IPS DF 19.7 (cell line): ENCODE measurements at places on chromosomes 2 and 18.

DNA sequence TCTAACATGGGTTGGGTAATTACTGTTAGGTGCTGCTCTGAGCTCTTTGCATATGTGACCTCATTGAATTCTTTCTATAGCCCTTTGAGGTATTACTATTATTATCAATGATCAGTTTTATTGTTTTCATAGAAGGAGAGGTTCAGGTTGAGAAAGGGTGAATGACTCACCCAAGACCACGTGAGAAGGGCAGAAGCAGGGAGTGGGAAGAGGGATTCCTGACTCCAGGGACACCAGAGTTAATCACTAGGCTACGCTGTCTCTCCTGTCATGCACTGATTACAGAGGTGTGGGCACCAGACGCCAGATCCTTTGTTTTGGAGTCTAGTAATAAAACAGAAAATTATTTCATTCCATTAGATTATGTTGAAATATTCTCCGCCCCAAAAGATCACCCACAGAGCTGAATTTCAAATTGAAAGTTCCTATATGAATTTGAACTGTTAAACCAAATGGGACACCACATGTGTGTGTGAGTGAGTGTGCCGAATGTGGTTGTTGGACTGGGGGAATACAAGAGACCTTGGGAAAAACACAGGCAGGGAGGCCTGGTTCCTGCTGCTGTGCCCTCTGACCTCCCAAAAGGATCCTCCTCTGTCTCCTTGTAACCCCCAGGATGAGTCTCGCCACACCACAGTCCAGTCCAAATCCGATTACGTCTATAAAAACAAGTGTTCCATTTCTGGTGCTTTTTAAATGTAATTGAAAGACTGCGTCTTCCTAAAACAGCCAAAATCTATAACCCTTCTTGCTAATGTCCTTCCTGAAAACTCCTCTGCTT lies 215.4 kb downstream of the ZNF521 start:
- no peak for DNase-seq

DNA sequence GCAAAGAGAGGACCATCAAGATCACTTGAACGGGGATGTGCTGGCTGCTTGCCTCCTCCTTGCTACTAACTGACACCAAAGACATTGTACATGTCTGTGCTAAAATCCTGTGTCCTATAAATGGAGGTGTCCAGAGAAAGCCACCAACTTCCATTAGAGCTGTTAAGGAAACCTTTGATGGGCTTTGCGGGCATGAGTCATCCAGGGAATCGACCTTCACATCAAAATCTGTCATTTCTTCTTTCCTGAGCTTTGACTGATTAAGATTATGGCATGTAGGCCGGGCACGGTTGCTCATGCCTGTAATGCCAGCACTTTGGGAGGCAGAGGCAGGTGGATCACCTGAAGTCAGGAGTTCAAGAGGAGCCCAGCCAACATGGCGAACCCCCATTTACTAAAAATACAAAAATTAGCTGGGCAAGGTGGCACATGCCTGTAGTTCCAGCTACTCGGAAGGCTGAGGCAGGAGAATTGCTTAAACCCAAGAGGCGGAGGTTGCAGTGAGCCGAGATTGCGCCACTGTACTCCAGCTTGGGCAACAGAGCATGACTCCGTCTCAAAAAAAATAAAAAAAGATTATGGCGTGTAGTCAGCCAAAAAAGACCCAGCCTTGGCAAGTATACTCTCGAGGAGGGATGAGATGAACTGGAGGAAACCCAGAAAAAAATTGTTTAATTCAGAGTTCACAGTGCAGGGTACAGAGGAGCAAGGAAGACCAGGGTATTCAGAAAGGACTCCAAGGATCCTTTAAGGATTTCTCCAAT lies 115.8 kb downstream of the CABLES1 start:
- no peak for DNase-seq

DNA sequence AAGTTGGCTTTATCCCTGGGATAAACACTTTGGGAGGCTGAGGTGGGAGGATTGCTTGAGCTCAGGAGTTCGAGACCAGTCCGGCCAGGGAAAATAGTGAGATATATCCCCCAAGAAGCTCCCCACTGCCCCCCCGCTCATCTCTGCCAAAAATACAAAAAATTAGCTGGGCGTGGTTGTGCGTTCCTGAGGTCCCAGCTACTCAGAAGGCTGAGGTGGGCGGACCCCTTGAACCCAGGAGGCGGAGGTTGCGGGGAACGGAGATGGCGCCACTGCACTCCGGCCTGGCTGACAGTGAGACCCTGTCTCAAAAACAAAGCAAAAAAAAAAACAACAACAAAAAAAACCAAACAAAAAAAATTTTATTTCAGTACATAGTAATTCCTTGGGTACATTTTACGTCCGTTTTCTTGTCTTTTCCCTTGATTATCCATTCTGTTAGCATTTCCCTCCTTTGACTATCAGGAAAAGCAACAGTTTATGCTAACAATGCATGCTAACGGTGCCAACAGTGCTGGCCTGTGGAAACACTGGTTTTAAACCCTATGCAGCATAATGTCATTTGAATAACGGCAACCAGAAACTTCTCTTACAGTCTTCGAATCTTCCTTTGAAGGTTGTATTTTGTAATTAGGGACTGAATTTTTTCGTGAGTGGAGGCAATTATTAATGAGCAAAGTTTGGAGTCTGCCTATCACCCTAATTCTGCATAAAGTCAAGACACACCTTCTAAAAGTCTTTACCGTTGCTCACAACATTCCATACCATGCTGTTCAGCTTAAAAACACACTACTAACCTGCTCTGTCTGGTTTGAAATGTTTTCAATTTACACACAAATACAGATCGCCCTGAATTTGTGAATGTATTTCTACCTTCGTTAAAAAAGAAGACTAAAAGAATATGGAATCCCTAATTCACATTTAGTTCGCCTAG lies 721 bp upstream of the MIB1 start:
- DNase-seq: no peak

DNA sequence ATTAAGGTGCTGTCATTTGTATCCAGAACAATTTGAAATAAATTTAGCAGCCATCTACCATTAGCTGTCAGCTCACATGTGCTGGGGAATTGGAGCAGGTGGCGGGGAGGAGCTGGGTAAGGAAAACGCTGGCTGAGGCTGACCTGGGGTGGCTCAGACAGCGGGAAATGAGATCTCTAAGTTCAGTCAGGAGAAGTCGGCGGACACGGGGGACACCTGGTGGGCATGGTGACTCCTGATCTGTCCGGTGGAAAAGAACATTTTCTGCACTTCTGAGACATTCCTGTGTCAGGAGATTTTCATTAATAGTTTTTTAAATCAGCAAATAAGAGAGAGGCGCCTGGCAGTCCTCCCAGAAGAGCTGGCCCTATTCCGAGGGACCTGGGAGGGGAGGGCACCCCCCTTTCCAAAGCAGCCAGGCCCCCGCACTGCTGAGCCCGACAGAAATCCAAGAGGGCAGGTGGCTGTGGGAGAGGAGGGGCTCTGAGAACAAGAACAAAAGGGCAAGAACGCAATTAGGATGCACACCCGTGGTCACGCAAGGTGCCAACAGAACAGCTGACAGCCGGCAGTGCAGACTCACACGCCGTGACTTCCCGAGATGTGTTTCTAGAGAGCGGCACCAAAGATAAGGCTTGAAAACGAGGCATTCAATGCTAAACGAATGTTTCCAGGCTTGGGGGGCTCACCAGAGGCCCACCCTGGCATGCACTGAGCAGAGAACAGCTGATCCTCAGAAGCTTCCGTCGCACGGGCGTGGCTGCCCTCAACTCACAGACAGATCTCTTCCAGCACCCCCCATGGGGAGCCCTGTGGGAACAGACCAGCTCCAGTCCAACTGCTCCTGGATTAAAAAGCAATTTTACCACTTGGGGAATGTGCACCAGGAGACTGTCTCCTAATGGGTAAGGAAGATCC lies 26.4 kb downstream of the SLC66A2 start:
- no peak for DNase-seq

GRCh38 chr2:176818076-176818475 lies 394.5 kb upstream of the HNRNPA3 start:
- DNase-seq: no peak

DNA sequence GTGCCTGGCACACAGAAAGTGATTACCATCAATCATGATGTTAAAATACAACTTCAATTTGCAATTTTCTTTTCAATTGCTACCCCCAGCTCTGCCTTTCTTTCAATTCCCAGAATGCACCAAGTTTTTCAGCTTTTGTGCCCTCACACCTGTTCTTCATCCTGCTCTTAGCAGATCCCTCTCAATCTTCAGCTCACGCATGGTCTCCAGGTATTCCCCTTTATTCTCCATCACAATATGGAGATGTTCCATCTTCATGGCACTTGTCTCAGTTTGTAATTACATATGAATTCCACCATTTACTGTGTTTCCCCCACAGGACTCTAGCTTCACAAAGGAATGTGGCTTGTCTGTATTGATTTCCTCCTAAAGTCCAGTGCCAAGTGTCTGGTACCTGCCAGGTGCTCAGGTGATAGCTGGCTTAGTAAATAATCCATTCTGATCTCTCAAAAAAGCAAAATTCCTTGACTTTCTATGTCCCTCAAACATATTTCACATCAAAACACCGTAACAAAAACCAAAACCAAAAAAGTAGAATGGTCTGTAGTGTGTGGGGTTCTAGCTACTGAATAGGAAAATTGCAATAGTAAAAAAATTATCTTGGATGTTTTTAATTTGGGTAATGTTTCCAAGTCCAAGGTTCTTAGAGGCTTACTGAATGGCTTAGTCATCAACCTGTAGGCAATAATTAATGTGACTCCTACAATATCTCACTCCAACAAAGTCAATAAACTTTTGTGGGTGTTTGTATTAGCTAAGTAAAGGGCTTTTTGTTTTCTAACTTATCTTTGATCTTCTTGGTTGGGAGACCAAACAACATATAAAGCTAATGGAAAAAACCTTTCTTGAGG lies 2.9 kb upstream of the INSIG2 start:
- no peak for DNase-seq

GRCh38 chr2:222218786-222219185 lies 80.0 kb downstream of the PAX3 start:
- no peak for DNase-seq
